ENCODE measurements at places on chromosomes 13 and 19. TPM values are rescaled to one million over a fixed set of nuclear protein-coding genes. Genes with fewer than 3 reads are reported as not detected.

The VSTM1 gene
- not detected for total RNA-seq

The MISP3 gene
- total RNA-seq: 1.5 TPM

The PDE4A gene
- total RNA-seq: 4.7 TPM

The MTMR6 gene
- total RNA-seq: 18.9 TPM

The CDC42EP5 gene
- total RNA-seq: 24.5 TPM

The COL4A1 gene
- total RNA-seq: 1,052 TPM

The LINGO3 gene
- 0.21 TPM for total RNA-seq

The ABCC4 gene
- total RNA-seq: 9.2 TPM

The SBSN gene
- 15.6 TPM for total RNA-seq

The ZSCAN1 gene
- not detected for total RNA-seq

The EXOC3L2 gene
- 4.0 TPM for total RNA-seq

The BICRA gene
- total RNA-seq: 10.8 TPM

The SMIM44 gene
- total RNA-seq: not detected

The PEX11G gene
- 6.1 TPM for total RNA-seq
